ENCODE measurements at places on chromosomes 4 and X. TPM values are rescaled to one million over a fixed set of nuclear protein-coding genes. Genes with fewer than 3 reads are reported as not detected.

The ASB5 gene
- not detected for total RNA-seq

The DCLK2 gene
- not detected for total RNA-seq

The CCKAR gene
- total RNA-seq: not detected

The VSIG1 gene
- not detected for total RNA-seq

The PRRG3 gene
- not detected for total RNA-seq

The ZAR1 gene
- total RNA-seq: not detected

The GK gene
- total RNA-seq: 10.5 TPM

The EREG gene
- total RNA-seq: not detected

The LUZP4 gene
- total RNA-seq: not detected

The TCEAL2 gene
- total RNA-seq: not detected

The IL21 gene
- total RNA-seq: not detected
